ENCODE measurements at places on chromosomes 11 and 22. TPM values are rescaled to one million over a fixed set of nuclear protein-coding genes. Genes with fewer than 3 reads are reported as not detected.
A peak's percentile ranks its signal among the peaks of the same experiment; 100 is the strongest.

- DNase-seq, result peak; percentile 63
- no peaks in the 10 kb centered on the region for H3K27me3 ChIP-seq
- peak overlapping the region; percentile 93 for H3K27ac ChIP-seq
- H3K36me3 ChIP-seq, result peaks cover 19% of the 10 kb centered on the region
- H3K4me3 ChIP-seq, result no peak overlapping the region
These were observed 31.7 kb downstream of the POLR3H start for GRCh38 chr22:41512421-41513194.

DNA sequence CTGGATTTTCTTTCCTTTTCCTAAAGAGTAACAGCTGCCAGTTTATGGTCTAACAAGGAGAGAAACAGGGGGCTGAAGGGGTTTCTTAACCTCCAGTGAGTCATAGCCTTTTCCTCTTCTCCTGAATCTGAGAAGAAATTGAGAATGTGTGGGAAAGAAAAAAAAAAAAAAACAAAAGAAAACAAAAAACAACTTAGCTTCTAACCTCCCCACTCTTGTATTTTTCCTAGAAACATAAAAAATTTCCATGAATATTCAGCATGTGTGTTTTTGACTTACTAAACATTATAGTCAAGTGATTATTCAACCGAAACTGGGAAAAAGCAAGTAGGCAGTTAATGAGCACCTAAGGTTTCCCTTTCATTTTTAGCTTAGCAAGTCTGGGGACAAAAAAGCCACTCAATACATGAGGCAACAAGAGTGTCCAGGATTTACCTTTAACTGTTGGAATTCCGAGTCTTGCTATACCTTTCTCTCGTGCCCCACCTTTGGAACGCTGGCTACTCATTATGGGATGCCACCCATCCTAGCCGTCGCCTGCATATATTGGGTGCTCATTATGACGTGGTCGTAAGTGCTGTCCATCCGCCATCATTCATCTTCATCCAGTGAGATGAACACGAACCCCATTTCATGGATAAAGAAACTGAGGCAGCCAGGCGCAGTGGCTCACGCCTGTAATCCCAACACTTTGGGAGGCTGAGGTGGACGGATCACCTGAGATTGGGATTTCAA, 2.4 kb downstream of the ASPHD2 start:
- no peak overlapping the region for H3K27ac ChIP-seq
- H3K4me1 ChIP-seq, result peaks cover 8% of the 10 kb centered on the region
- H3K4me3 ChIP-seq, result peak overlapping the region; percentile 68
- no peak for DNase-seq

Gene SLC15A3
- 5.0 TPM for total RNA-seq

GRCh38 chr11:44893846-44894617, 56.7 kb downstream of the TP53I11 start:
- no peaks in the 10 kb centered on the region for H3K27me3 ChIP-seq
- no peak overlapping the region for H3K4me3 ChIP-seq
- H3K36me3 ChIP-seq, result no peaks in the 10 kb centered on the region
- H3K27ac ChIP-seq, result peak overlapping the region; percentile 8
- peaks cover 13% of the 10 kb centered on the region for H3K4me1 ChIP-seq

DNA sequence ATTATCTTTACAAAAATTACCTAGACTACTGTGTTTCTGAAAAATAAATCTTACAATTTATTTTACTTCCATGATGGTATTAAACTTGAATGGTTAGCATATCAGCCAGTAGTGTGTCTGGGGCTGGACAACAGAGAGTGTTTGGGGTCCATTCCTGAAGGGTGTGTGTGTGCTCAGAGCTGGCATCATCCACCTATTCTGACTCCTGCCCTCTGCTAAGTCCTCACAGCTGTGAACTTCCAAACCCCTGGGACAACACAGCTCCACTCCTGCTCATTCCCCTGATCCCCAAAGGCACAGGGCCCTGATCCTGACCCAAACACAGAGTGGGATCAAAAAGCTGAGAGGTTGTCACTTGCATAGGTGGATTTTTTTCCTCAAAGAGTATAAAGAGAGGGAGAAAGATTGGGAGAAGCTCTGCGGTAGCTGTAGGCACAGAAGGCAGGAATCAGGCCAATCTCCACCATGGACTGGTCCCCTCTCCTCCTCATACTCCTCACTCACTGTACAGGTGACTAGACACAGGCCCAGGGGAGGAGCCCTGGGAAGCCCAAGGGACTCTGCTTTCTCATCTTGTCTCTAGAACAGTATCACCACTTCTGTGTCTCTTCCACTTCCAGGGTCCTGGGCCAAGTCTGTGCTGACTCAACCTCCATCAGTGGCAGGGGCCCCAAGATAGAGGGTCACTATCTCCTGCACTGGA, 55.7 kb upstream of the TOP3B start:
- H3K4me3 ChIP-seq, result no peak overlapping the region
- H3K27me3 ChIP-seq, result peaks cover 46% of the 10 kb centered on the region
- H3K27ac ChIP-seq, result no peak overlapping the region
- H3K36me3 ChIP-seq, result no peaks in the 10 kb centered on the region
- H3K4me1 ChIP-seq, result no peaks in the 10 kb centered on the region

DNA sequence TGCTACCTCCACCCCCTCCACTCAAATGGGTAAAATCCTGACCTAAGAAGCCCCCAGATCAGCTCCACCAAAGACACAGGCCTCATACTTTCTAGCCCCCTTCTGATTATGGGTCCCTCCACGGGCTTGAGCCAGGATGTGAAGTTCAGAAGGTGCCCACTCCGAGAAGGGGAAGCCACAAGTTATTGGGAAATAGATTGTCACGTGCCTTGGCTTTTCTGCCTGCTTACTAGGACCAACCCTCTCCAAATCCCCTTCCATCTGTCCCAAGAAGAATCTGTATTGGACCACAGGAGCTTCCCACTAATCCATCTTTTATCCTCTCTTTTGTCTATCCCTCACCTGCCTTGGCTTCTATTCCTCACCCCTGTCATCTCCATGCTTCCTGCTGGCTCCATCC, 3.0 kb upstream of the NRGN start:
- peaks cover 8% of the 10 kb centered on the region for H3K4me1 ChIP-seq
- no peaks in the 10 kb centered on the region for H3K36me3 ChIP-seq
- H3K4me3 ChIP-seq, result no peak overlapping the region
- no peak overlapping the region for H3K27ac ChIP-seq

Gene MGAT3
- total RNA-seq, result 45.3 TPM

DNA sequence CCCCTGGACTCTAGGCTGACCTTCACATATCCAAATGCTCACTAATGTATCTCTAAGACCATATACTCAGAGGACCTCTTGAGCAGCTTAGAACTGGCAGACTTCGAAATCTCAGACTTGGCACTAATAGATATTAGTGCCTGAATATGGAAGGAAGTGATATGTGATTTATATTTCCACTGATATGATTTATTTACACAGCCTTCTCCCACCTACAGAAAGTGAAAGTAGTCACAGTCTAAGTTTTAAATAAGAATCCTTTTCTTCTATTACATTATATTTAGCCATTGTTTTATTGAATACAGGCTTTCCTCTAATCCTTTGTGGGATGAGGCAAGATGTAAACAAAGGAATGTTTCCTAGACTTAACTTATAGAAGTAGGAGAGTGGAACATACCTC, 6.7 kb upstream of the NAV2 start:
- H3K27ac ChIP-seq, result no peak overlapping the region
- H3K4me1 ChIP-seq, result peaks cover 20% of the 10 kb centered on the region
- DNase-seq, result no peak
- H3K27me3 ChIP-seq, result no peaks in the 10 kb centered on the region

Gene KRTAP5-11
- not detected for total RNA-seq

Gene FAM227A
- total RNA-seq, result 10.3 TPM

Gene MRGPRX3
- total RNA-seq, result not detected

- DNase-seq, result no peak
- H3K4me3 ChIP-seq, result no peak overlapping the region
- H3K27ac ChIP-seq, result no peak overlapping the region
- peaks cover 3% of the 10 kb centered on the region for H3K27me3 ChIP-seq
These were observed 227.4 kb downstream of the INSC start for GRCh38 chr11:15342163-15342562.

GRCh38 chr11:84061726-84062125, 775.6 kb upstream of the CCDC90B start:
- H3K27me3 ChIP-seq, result no peaks in the 10 kb centered on the region
- no peaks in the 10 kb centered on the region for H3K36me3 ChIP-seq
- no peak overlapping the region for H3K4me3 ChIP-seq
- no peak for DNase-seq
- H3K4me1 ChIP-seq, result no peaks in the 10 kb centered on the region

- peaks cover 11% of the 10 kb centered on the region for H3K36me3 ChIP-seq
- no peaks in the 10 kb centered on the region for H3K27me3 ChIP-seq
- H3K4me3 ChIP-seq, result no peak overlapping the region
- peaks cover 35% of the 10 kb centered on the region for H3K4me1 ChIP-seq
- DNase-seq, result no peak
These were observed 18.1 kb downstream of the POLA2 start for GRCh38 chr11:65279741-65280440.

Gene TMPRSS6
- total RNA-seq, result not detected

DNA sequence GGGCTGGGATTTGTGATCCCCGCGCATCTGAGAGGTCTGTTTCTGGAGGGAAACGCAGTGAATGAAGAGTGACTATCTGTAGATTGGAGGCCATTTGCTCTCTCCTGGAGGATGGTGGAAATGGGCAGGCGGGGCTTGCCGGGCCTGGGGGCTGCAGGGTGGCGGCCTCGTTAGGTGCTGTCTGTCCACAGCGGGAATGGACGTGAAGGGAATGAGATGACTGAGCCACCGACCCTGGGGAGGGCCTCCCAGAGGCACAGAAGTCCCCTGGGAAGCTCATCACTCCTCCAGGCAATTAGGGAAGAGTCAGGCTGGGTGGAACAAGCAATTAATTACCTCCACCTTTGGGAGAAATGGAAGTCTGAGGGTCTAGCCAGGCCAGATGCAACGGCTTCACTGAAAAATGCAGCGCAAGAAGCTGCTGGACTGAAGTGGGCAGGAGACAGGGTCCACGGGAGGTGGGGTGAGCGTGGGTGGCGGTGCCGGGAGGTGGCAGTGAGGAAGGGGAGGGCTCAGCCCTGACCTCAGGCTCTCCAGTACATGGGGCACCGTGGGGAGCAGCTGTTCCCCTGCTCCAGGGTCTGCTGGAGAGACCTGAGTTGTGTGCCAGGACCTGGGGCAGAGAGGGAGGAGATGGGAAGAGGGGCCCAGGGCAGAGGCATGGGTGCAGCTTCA, 524.5 kb downstream of the BRD1 start:
- H3K36me3 ChIP-seq, result no peaks in the 10 kb centered on the region
- no peak overlapping the region for H3K27ac ChIP-seq
- H3K4me3 ChIP-seq, result no peak overlapping the region
- H3K27me3 ChIP-seq, result peaks cover 31% of the 10 kb centered on the region
- H3K4me1 ChIP-seq, result peaks cover 3% of the 10 kb centered on the region

DNA sequence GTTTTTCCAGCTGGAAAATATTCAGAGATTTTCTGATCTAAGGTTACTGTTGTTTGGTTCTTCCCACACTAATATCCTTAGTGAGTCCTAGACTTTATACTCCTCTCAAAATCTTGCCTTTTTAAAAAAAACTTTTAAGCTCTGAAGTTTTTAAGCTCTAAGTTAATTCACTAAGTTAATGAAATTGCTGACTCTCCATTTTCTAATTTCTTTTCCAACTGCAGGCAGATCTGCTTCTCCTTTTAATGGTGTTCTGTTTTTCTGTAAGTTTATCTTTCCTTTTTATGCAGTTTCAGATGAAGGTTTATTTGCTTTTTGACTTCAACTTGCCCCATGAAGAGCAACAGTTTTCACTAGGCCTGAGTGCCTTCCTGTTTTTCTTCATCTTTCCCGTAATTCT, 125.8 kb upstream of the ARHGAP42 start:
- peak overlapping the region; percentile 68 for H3K27ac ChIP-seq
- no peaks in the 10 kb centered on the region for H3K27me3 ChIP-seq
- H3K4me3 ChIP-seq, result no peak overlapping the region
- H3K36me3 ChIP-seq, result peaks cover 2% of the 10 kb centered on the region

- H3K4me3 ChIP-seq, result no peak overlapping the region
- H3K27ac ChIP-seq, result peak overlapping the region; percentile 27
- DNase-seq, result no peak
- H3K36me3 ChIP-seq, result no peaks in the 10 kb centered on the region
- peaks cover 38% of the 10 kb centered on the region for H3K4me1 ChIP-seq
- H3K27me3 ChIP-seq, result no peaks in the 10 kb centered on the region
These were observed 198.3 kb downstream of the GRIK4 start for GRCh38 chr11:120709808-120710207.

Gene MN1
- total RNA-seq, result 49.6 TPM

Gene SHISA8
- total RNA-seq, result not detected

GRCh38 chr11:24389575-24389974, 107.3 kb upstream of the LUZP2 start:
- no peak for DNase-seq
- no peaks in the 10 kb centered on the region for H3K27me3 ChIP-seq

DNA sequence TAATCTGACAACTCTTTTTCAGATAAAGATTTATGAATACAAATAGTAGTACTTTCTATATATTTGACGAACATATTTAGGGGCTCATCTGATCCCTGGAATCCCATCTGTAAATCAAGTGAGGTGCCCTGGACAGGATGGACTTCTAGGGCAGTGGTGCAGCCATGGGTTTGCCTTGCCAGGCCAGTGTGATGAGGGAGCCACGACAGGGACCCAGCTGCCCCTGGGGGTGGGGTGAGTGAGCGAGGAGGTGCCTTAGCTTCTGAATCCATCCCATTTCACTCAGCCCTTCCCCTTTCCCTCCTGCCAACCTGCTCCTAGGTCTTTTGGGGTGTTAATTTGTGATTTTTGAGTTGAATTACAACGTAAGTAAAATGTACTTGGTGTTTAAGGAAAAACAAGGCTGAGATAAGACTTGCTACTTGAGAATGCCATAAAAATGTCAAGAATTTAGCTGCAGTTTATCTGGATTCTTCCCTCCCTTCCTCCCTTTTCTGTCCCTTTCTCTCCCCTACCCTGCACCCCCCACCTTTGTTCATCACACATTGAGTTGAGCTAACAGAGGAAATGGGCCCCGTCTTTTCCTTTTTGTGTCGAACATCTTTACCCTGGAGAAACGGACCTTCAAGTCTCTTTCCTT, 60.8 kb downstream of the PPFIBP2 start:
- DNase-seq, result no peak
- peaks cover 92% of the 10 kb centered on the region for H3K4me1 ChIP-seq
- peak overlapping the region; percentile 96 for H3K27ac ChIP-seq
- H3K36me3 ChIP-seq, result no peaks in the 10 kb centered on the region
- peak overlapping the region; percentile 11 for H3K4me3 ChIP-seq
- H3K27me3 ChIP-seq, result no peaks in the 10 kb centered on the region

DNA sequence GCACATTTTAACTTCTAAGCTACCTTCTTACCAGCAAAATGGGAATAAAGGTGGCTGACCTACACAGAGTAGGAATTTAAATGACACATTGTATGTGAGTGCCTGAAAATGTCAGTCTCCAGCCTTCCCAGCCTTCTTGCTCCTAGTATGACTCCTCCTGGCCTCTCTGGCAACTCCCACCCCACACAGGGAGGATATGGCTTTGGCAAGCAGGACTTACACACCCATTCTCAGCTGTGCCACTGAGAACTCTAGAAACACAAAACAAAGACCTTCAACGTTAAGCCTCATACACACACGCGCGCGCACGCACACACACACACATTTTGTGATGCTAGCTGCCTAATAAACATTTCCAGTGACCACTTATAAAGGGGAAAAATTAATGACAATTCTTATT, 65.8 kb downstream of the PACSIN2 start:
- no peak overlapping the region for H3K4me3 ChIP-seq
- DNase-seq, result no peak
- no peaks in the 10 kb centered on the region for H3K27me3 ChIP-seq
- H3K36me3 ChIP-seq, result no peaks in the 10 kb centered on the region
- peak overlapping the region; percentile 88 for H3K27ac ChIP-seq
- H3K4me1 ChIP-seq, result peaks cover 64% of the 10 kb centered on the region

Gene SYT13
- total RNA-seq, result 6.8 TPM

- H3K27ac ChIP-seq, result peak overlapping the region; percentile 99
- H3K4me1 ChIP-seq, result peaks cover 42% of the 10 kb centered on the region
- peak overlapping the region; percentile 80 for H3K4me3 ChIP-seq
These were observed 1.0 kb upstream of the GTPBP1 start for GRCh38 chr22:38704654-38705234.

GRCh38 chr22:22999523-22999922, 70.8 kb upstream of the GNAZ start:
- H3K27ac ChIP-seq, result no peak overlapping the region
- DNase-seq, result no peak
- H3K4me3 ChIP-seq, result no peak overlapping the region
- peaks cover 3% of the 10 kb centered on the region for H3K4me1 ChIP-seq
- H3K27me3 ChIP-seq, result peaks cover 48% of the 10 kb centered on the region

Data from mesothelial cell of epicardium (in vitro differentiated cells).